ENCODE measurements at places on chromosomes 7 and 10.

- DNase-seq: no peak
Observed at GRCh38 chr10:99330347-99330924, 1.3 kb downstream of the CNNM1 start.

- DNase-seq: no peak
Observed at GRCh38 chr7:106236065-106236464, 48.7 kb downstream of the NAMPT start.

- DNase-seq: no peak
Observed at GRCh38 chr10:31756729-31757110, 171.9 kb downstream of the ARHGAP12 start.

DNA sequence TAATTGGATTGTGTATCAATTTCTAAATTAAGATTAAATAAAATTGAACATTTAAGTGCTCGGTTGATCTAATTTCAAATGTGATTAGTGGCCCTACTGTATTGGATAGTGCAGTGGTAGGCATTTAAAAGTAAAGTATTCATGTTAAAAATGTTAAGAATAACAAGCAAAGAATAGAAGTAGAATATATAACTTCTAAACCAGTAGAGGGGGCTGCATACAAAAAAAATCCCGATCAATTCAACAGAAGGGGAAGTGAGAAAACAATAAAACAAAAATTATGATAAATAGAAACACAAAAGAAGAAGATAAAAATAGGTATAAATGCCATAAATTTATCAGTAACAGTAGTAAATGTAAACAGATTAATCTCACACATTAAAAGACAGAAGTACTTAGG is 24.9 kb upstream of the WDFY4 start:
- peak; percentile 21 for DNase-seq

- DNase-seq: no peak
Observed at GRCh38 chr10:106795619-106796018, 368.9 kb downstream of the SORCS1 start.

DNA sequence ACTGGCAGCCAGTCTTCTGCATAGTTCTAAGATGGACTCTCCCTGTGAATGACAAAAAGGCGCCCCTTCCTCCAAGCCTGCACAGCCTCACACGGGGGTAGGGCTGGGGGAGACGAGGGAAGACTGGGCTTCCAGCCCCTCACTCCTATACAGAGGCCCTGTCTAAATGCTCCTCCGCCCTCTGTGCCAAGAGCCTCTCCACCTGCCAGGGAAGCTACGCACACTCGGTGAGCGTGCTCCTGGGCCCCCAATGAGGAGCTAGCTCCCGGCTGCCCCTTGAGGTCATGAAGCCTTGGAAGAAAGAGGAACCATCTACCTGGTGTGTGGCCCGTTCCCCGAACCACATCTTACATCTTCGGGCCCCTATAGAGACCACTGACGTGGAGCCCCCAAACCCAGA is 54.8 kb downstream of the CRTAC1 start:
- no peak for DNase-seq

- no peak for DNase-seq
Observed at GRCh38 chr10:133568287-133568614, 2.9 kb upstream of the SYCE1 start.

GRCh38 chr7:159197066-159197975 is 52.7 kb upstream of the VIPR2 start:
- peak; percentile 87 for DNase-seq

DNA sequence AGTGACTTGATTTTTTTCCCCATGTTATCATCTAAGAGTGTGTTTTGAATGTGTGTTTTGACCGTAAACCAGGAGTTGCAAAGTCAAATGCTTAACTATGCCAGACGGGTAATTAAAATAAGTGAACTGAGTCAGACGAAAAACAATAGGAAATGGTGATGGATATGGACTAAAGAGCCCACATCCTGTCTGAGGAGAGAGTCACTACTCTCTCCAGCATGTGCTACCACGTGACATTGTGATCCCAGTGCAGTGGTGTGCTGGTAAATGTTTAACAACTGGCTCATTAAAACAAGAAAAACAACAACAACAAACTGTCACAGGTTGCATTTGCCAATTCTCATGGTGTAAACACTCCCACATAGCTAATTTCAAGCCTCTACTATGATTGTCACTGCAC is 164.3 kb downstream of the SUGCT start:
- DNase-seq: no peak

- no peak for DNase-seq
Observed at GRCh38 chr10:108060246-108060645, 895.7 kb upstream of the SORCS1 start.

DNA sequence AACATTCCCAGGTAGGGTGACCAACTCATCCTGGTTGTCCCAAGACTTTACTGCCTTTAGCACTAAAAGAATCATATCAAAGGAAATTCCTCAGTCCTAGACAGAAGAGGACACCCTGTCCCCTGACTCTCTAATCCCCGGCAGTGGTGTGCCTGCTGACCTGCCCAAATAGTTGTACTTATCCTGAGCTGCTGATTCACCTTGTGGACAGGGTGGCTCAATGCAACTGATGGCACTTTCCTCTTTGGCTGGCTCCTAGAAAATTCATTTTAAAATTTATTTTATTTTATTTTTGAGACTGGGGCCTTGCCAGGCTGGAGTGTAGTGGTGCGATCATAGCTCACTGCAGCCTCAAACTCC is 111.7 kb downstream of the JCAD start:
- DNase-seq: no peak

DNA sequence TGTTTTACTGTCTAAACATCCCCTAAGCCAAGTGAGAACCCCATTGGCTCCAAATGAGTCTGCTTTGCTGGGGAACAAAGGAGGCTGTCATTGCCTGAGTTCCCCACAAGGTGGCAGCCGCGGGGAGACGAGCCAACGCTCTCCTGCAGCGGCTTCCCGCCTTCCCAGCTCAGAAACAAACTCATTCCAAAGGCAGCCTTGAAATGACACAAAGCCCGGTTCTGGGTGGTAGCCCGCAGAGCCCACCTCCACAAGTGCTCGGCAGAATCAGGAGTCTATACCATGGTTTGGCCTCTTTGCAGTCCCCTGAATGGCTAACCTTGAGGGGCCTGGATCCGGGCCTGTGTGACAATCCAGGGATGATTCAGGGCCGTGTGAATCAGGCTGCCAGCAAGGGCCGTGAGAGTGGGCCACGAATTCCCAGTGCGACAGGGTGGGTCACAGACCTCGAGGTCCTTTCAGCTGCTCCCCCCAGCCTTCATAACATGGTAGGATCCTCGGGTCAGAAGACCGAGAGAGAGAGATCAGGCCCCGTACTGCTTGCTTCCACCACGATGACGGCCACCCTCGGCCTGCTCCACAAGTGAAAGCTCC is 79.7 kb downstream of the DLG5 start:
- DNase-seq: no peak

DNA sequence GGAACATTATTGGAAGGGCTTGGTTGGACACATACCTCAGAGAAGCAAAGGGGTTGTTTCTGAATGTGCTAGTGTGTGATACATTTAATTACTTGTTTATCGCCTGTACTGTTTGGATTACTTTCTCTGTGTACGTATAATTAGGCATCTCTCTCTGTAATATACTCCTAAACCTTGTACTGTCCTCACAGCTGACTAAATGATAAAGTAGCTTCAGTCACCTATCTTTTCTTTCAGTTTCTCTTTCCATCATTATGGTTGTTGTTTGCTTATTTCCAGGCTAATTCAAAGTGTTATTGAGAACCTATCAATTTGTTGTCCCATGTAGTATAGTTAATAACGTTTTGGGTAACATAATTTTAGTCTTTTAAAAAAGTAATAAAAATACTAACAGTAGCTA is 34.0 kb downstream of the MXI1 start:
- DNase-seq: no peak

DNA sequence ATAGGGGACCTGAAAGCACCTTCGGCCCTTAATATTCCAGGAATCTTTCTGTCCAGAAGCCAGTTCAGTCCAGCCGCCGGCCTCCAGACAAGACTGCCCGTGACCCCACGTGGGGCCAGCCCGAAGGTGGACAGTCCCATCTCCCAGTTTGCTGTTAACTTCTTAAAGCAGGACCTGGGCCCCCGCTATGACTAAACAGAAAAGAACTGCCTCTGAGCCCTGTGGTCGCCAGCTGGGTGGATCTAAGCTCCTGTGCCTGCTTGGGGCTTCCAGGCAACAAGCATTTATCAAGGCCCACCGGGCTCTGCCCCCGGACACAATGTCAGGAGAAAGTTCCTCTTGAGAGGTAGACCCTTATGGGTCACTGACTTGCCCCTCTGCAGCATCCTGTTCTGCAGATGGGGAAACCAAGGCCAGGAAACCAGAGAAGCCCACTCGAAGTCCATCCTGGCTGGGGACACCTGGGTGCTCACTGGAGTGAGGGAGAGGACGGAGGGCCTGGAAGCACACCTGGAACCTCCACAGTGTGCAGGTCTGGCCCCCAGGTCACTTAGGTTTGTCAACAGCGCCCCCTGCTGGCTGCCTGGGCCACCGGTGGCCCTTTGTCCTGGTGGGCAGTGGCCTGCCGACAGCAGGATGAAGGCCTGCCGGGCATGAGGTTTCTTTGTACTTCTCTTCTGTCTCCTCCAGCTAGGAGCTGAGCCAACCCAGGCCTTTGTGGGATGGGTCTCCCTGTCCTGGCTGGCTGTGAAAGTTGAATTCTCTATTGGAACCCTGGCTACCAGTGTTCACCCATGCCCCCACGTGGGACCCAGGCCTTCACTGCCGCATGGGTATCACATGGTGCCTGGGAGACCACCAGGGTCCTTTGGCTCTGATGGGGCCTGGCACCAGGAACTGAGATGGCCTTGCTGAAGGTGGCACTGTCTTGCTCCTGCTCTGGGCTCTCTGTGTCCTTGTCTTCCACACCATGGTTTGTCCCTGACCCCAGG is 128.0 kb downstream of the ZMIZ1 start:
- DNase-seq: no peak

DNA sequence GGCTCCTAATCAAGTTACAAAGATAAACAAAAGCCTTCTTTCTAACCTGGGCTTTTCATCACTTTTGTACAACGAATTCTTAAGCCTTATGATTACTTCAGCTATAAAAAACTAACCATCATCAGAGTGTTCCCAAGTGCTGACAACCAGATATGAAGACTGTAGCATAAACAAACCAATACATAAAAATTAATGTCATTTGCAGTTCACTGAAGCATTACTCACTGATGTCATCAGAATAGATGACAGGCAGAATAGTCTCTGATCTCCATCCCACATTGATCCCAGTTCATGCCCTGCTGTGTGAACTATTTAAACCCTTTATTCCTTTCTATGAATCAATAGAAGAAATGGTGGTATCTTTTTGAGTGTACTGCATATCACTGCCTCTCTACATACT is 84.4 kb downstream of the DNAJC1 start:
- no peak for DNase-seq

DNA sequence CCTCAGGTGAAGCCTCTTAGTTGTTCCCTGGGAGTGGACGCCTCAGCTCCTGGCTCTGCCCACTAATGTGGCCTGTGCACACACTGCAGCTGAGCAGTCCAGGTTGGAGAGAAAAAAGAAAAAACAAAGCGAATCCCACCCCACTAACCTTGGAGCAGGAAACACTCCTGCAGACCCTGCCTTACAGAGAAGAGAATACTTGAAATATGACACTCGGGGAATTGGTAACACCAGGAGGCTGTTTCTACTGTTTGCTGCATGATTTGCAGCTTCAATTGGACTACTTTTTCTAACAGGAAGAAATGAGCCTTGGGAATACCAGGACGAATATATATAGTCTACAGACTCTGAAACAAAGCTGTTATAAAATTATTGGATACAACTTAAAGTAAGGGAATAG is 22.2 kb downstream of the CDHR3 start:
- DNase-seq: no peak

- no peak for DNase-seq
Observed at GRCh38 chr7:101861218-101861775, 43.9 kb downstream of the CUX1 start.
